ENCODE measurements at places on chromosomes 7 and 10.

GRCh38 chr7:129657363-129657762, 45.8 kb downstream of the NRF1 start:
- no peak for DNase-seq

DNA sequence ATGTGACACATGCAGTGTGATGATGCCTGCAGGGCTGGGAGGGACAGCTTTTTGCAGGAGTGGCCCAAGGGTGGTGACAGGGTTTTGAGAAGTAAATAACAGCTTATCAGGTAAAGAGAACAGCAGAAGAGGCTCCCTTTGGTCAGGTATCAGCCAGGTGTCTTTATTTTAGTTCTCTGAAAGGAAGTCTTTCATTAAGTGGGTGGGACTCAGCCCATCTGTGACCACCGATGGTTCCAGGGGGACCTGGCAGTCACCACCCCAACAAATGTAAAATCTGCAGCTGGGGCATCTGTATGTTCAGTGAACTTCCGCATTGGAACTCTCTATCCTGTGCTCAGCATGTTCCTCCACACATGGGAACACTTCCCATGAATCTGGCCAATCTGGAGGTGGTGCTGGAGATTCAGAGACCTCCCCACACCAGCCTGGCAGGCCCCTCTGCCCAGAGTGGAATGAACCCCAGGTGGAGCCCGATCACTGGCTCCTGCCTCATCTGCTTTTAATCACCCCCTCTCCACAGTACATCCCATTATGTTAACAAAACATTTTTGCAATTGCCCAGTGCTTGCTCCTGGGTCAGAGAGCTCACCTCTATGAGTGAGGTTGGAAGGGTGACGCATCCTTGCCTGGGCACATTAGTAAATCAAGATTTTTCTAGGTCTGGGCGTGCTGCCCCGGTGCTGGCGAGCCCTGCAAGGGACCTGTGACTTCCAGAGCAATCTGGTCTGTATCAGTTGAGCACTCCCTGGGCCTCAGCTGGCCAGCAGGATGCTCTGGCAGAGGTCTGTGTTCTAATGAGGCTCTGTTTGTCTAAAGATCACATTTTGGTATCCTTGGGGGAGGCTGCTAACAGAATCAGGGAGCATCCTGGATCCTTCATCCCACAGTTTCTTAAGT, 140.4 kb upstream of the GDF10 start:
- no peak for DNase-seq

- peak; percentile 65 for DNase-seq
Observed at GRCh38 chr7:20013536-20013935, 203.6 kb downstream of the MACC1 start.

DNA sequence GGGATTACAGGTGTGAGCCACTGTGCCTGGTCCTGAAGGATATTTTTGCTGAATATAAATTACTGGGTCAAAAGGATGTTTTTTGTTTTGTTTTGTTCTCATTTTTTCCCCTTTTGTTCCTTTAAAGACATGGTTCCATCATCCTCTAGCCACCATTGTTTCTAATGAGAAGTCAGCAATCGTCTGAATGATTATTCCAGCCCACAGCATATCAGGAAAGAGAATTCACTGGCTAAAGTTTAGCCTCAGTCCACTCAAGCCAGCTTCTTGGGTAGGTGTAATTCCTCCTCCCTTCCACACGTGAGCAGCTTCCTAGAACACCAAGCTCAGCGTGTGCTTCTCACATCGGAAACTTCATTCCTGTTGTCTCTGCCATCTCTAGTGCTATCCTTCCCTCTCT, 112.8 kb upstream of the INSIG1 start:
- DNase-seq, result no peak

GRCh38 chr7:113142385-113143119, 24.2 kb upstream of the SMIM30 start:
- peak; percentile 57 for DNase-seq

DNA sequence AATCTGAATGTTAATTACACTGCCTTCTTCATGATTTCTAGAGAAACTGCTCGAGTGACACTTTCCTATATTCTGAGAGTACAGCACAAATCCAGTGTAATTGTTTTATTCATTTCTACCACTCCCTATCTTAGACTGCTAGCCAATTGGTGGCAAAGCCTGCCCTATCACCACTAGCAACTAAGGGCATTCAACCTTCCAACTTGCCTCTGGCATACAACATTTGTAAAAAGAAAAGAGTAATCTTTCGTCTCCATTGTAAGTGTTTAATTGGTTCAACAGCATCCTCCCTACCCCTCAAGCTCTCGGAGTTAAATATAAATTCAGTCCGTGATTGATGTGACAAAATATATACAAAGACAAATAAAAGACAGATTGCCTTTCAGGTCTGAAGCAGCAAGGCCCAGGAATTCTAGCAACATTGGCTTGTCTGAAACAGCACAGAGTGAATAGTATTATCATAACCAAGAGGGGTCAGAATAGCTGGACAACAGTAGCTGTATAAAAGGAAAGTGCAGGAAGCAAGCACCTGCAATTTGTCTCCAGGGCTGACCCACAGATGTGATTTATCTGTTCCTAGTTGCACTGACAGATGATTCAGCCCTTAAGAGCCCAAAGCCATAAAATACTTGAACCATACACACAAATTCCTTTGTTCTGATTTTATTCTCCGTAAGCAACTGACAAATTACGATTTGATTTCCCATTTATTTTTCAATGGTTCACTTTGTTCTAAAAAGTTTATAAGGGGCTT, 47.6 kb upstream of the ANKRD1 start:
- no peak for DNase-seq

- no peak for DNase-seq
Observed at GRCh38 chr7:37344886-37345579, 103.6 kb downstream of the ELMO1 start.

- DNase-seq, result no peak
Observed at GRCh38 chr10:111390813-111391563, 314.2 kb downstream of the ADRA2A start.

- DNase-seq, result no peak
Observed at GRCh38 chr7:33578881-33579672, 326.3 kb upstream of the BMPER start.

DNA sequence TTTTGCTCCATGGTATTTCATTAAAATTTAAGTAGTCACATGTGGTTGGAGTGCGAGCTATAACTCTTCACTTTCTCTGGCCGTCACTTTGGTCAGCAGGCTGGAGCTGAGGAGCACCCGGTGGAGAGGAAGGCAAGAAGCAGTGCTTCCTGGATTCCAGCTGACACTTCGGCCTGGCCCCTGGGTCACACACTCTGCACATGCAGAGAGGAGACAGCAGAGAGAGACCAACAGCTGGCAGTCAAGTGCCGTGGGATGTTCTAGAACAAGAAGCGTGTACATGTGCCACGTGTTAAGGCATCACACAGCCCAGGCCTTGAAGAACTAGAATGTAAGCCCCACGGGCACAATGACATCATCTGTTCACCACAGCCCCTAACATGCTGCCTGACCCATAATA, 30.1 kb downstream of the PSAP start:
- no peak for DNase-seq

DNA sequence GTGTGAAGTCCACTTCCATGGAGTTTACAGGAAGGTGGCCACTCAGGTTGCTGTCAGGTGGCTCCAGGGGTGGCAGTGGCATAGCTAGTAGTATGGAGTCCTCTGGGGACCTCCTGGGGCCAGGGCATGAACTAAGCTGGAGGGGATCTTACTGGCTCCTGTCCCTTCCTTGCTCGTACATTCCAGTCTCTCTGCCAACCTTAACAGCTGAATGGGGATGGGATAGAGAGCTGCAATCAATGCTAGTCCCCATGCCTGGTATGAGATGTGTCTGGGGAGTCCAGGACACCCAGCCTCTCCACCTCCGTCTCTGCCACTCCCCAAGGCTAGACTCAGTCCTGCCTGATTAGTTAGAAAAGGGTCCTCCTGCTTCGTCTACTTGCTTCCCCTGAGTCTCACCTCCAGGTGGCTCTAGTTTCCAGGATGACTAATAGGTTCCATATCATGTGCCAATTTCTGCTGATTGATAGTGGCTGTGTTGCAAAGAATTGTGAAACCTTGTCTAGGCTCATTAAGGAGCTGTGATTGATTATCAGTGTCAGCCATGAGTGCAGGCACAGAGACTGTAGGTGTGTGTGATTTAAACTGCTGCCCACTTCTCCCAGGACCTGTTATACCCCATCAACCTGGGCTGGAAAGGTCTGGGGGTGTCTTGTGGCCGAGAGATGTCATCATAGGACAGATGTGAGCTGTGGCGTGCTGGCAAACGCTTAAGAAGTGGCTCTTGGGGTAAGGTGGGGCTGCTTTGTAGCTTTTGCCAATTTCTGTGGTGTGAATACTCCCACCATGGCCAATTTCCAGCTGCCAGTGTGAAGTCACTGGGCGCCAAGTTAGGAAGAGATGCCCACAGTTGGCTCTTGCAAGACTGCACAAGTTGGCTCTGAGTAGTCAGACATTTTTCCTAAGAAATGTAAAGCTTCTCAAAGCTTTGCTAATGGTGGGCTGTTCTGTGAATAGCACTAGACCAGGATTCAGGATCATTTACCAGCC, 59.8 kb downstream of the COL13A1 start:
- DNase-seq, result peak; percentile 69

GRCh38 chr7:144487901-144488300, 84.4 kb upstream of the NOBOX start:
- DNase-seq, result no peak

DNA sequence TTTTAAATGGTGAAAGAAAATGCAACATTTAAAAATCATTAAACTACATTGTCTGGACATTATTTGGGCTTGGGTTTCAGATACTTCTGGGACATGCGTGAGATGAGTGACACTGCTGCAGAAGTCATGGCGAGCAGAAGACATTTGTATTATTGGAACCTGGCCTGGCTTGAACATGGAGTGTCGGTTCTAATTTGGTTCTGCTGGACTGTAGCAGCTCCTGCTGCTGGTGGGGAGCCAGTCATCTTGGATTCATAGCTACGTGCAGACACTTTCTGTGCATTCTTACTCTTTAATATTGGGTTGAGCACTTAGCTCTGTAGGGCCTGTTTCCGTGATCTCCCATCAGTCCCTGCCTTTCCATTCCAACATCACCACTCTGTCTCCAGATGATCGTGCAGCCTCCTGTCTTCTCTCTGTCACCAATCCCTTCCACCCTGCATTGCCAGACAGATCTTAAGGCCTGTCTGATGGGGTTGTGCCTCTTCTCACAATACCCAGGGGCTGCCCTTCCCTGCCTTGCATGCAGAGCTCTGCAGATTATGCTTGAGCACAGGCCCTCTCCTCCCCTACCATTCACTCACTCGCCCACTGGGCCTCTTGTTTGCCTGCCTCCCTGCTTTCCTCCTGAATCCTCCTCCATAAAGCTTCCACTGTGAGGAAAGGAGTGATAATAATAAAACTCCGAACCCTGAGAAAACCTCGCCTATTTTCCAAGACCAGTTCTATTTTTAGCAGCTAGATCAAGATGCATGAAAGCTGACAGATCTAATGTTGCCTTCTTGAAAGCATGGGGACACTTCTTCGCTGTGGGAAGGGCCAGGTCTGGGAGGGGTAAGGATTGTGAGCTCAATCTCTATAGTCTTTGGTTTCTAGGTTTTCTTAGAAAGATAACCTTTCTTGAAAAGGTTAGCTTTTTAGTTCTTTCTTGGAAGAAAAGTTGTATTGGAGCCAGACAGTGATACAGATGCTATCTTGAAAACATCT, 32.9 kb downstream of the CELF2 start:
- no peak for DNase-seq

DNA sequence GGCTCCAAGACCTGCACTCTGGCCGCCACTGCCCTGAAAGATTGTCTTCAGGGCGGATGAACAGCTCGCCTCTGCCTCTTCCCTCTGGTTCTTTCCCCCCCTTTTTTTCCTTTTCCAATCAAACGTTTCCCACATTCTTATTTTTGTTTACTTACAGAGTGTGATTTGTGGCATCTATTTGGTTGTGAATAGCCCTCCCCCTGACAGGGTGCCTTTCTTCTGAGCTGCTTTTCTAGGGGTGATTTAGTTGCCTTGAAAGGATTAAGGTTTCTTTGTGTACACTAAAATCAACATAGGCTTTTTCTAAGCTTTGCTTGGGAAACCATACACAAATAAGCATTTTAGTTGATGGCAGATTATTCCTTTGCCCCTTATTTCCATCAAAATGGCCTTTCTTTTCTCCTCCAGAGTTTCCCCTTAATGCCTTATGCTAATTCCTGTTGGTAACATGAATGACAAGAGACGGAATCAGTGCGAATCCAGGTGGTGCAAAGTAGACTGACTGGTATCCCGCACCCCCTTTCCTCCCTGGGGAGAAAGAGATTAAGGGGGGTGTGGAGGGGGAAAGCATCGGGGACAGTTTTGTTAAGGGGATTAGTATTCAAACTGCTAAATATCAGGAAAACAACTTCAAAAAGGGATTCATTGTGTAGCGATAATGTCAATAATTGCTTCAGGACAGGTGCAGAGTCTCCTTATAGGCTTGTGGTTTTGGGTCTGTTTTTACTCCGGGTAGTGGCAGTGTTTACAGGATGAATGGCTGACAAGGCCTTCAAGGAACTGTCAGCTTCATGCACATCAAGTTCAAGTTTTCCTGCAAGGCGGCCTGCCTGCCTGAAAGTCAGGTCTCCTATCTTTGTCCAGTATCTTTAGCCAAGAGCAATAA, 431.6 kb upstream of the GALNT17 start:
- peak; percentile 63 for DNase-seq

DNA sequence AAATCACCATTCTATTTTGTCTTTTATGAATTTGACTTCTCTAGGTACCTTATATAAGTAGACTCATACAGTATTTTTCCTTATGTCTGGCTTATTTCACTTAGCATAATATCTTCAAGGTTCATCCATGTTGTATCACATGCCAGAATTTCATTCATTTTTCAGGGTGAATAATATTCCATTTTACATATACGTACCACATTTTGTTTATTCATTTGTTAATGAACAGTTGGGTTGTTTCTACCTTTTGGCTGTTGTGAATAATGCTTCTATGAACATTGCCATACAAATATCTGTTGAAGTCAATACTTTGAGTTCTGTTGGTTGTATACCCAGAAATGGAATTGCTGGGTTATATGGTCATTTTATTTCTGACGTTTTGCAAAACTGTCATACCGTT, 20.7 kb downstream of the AHCYL2 start:
- no peak for DNase-seq

DNA sequence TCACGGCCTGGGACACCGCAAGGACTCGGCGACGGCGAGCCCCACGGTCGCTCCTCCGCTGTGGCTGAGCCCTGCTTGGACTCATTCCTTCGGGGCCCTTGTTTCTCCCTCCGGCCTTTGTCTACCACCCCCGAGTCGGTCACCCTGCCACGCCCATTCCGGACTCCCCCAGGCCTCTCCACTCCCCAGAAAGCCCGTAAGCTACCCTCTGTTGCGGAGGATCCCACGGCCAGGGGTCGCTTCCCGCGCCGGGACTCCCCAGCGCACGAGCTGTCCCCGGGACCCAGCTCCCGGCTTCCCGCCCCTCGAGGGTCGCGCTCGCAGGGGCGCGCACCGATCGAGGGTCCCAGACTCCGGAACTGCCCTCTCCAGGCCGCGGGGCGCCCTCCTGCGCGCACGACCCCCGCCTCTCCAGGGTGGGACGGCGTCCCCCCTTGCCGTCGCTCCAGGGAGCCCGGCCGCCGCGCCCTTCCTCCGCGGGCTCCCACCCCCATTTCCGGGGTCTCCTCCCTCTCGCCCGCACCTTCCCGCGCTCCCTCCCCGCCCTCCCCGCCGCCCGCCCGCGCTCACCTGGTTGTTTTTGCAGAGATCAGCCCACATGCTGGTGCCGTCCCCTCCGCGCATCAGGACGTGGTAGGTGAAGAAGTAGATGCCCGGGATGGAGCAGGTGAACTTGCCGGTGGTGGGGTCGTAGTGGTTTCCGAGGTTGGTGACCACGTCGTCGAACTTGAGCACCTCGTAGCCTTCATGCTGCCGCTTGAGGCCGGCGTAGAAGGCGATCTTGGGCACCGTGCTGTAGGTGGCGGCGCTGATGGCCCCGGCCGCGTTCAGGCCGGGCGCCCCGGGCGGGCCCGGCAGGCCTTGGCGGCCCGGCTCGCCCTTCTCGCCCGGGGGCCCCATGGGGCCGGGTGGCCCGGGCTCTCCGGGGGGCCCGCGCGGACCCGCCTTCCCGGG, 1.5 kb downstream of the C1QL3 start:
- no peak for DNase-seq
